ENCODE measurements at places on chromosomes 2 and 18.

GRCh38 chr2:165582409-165582808 lies 112.9 kb downstream of the CSRNP3 start:
- no peak for DNase-seq

DNA sequence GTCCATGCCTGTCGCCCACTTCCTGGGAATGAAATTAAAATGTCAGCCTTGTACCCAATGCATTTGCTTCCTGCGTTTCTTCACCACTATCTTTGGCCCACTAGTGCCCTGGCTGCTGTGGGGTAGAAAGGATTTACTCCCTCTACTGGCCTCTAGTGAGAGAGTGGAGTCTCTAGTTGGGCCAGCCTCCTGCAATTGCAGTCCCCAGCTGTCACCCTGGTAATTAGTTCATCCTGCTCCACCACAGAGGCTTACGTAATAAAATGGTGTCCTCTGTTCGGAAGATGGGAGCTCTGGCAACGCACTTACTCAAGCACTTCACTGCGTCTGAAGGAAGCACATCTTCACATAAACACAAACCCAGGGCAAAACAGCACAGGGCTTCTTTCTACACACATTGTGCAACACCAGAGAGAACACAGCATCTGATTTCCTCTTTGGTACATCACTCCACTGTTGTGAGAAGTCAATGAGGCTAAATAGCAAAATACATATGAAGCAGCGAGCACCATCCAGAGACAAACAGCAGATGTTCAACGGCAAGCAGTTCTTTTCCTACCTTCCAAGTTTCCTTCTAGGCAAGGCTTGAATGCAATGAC lies 274.6 kb downstream of the LRATD1 start:
- no peak for DNase-seq

- DNase-seq, result no peak
These were observed 80.6 kb downstream of the ARHGAP15 start for GRCh38 chr2:143209570-143210445.

DNA sequence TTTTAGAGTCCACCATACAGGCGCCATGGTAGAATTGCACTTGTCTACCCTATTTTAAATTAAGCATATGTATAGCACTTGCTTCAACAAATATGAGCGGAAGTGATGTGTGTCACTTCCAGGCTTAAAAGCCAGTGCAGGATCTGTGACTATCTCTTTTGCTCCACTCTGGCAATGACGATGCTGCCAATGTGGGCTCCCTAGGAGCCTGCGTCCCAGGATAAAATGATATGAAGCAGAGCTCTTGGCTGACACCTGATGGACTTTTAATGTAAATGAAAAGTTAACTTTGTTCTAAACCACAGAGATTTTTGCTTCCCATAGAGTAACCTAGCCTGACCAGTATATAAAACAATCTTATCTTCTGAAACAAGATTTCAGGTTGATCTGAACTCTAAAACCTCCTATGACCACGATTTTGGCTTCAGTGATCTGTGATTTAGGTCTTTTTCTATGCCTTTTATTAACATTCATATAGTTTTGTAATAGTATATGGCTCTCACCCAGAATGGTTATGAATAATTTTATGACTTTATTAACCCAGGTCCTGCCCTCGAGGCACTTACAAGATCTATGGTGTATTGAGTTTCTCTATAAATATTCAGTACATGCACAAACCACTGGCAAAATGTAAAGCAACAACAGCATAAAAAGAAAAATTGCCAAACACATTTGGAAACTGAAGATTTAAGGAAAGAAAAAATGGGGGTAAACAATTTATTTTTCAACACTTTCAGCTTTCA lies 422.5 kb upstream of the PIK3C3 start:
- DNase-seq, result no peak

DNA sequence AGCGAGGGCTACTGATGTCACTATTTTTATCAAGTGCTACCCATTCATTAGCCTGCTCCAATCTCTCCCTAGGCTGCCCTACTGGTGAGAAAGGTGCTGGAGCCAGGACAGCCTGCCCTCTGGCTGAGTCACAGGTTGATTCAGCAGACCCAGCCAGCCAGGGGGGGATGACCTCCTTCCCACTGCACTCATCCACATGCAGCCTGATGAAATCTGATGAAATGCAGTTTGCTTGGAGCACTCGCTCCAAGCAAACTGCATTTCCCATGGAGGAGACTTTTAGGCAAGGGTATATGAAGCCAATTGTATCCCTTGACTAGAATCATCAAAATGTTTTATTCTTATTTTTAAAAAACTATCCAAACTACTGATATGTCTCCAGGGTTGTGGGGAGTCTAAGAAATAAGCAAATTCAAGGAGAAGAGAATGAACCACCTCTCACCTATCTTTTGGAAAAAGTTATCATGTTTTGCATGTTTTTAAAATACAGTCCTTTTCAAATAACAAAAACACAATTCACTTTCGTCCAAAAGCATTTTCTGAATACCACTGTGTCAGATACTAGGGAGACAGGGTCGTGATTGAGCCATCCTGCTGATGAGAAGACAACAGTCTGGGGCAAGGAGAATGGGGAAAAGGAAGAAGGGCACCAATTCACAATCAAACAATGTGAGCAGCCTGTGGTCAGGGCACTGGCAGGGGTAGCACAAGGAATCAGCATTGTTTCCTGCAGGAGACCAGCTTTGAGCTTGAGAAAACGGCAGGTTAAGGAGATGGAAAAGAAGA lies 128.3 kb downstream of the AFF3 start:
- DNase-seq, result no peak

GRCh38 chr2:129252781-129253460 lies 726.5 kb upstream of the RAB6C start:
- DNase-seq, result no peak

- no peak for DNase-seq
These were observed 17.5 kb upstream of the CDC42EP3 start for GRCh38 chr2:37688771-37689468.

DNA sequence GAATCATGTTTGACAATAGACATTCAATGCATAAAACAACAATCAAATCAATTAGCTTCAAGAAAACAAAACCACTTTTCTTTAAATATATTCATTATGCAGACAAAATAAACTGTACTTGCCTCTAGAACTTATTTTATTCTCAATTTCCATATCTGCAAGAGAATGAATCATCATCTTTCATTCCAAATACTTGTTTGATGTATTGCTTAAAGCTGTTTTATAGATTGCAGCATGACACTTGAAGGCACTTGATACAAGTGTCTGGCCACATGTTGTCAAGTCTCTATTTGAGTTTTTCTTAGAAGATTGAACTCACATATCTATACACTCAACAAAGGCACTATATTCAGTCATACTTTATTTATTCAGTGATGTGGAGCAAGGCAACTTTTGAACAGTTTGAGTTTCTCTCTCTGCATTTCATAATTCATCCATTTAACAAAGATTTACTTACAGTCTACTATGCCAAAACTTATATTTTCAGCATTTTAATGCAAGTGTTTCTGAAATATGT lies 38.7 kb upstream of the DDX18 start:
- no peak for DNase-seq

Measured in NCI-H1417 (cell line).